Neural progenitor cell (in vitro differentiated cells): ENCODE measurements at places on chromosomes 12 and 14. TPM values are rescaled to one million over a fixed set of nuclear protein-coding genes. Genes with fewer than 3 reads are reported as not detected.
A peak's percentile ranks its signal among the peaks of the same experiment; 100 is the strongest.

The SMIM10L1 gene
- total RNA-seq = 11.6 and 16.3 TPM in 2 replicates

The PZP gene
- total RNA-seq = not detected in 2 replicates

The APOLD1 gene
- total RNA-seq = 7.4 and 11.8 TPM in 2 replicates

The LMNTD1 gene
- total RNA-seq = not detected in 2 replicates

The TAS2R14 gene
- 4.1 and 7.0 TPM in 2 replicates for total RNA-seq

The TMCC3 gene
- 7.2 and 9.5 TPM in 2 replicates for total RNA-seq

The ERH gene
- total RNA-seq = 252 and 337 TPM in 2 replicates

DNA sequence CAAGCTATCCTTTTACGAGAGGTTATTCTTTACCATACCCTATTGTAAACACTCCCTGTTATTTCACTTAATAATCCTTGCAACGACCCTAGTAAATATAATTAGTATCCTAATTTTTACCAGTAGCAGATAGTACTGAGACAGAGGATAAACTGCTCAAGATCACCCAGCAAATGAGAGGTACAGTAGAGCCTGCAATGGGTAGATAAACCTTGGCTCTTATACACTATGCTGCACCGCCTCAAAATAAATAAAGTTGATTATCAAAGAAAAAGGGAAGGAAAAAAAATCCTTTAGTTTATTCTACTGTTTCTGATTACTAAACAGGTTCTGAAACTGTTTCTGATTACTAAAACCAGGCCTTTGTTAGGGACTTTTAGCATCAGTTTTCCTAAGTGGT, 22.5 kb downstream of the YBX3 start:
- H3K27me3 ChIP-seq = no peaks in the 10 kb centered on the region
- H3K27ac ChIP-seq = no peak overlapping the region
- no peaks in the 10 kb centered on the region for H3K4me1 ChIP-seq
- H3K36me3 ChIP-seq = peaks cover 36% of the 10 kb centered on the region
- DNase-seq = no peak

GRCh38 chr12:126830778-126831680, 1435.9 kb upstream of the TMEM132C start:
- H3K27me3 ChIP-seq = peaks cover 11% of the 10 kb centered on the region
- no peak overlapping the region for H3K4me3 ChIP-seq
- no peaks in the 10 kb centered on the region for H3K4me1 ChIP-seq
- H3K36me3 ChIP-seq = no peaks in the 10 kb centered on the region
- no peak for DNase-seq
- no peak overlapping the region for H3K27ac ChIP-seq

GRCh38 chr12:70443062-70443673, 77.1 kb downstream of the KCNMB4 start:
- H3K27ac ChIP-seq = no peak overlapping the region
- H3K36me3 ChIP-seq = no peaks in the 10 kb centered on the region
- H3K4me3 ChIP-seq = no peak overlapping the region
- no peaks in the 10 kb centered on the region for H3K27me3 ChIP-seq
- no peak for DNase-seq

GRCh38 chr12:48681399-48681709, 684 bp downstream of the KANSL2 start:
- no peak for DNase-seq
- H3K27me3 ChIP-seq = peaks cover 10% of the 10 kb centered on the region
- peaks cover 24% of the 10 kb centered on the region for H3K4me1 ChIP-seq

DNA sequence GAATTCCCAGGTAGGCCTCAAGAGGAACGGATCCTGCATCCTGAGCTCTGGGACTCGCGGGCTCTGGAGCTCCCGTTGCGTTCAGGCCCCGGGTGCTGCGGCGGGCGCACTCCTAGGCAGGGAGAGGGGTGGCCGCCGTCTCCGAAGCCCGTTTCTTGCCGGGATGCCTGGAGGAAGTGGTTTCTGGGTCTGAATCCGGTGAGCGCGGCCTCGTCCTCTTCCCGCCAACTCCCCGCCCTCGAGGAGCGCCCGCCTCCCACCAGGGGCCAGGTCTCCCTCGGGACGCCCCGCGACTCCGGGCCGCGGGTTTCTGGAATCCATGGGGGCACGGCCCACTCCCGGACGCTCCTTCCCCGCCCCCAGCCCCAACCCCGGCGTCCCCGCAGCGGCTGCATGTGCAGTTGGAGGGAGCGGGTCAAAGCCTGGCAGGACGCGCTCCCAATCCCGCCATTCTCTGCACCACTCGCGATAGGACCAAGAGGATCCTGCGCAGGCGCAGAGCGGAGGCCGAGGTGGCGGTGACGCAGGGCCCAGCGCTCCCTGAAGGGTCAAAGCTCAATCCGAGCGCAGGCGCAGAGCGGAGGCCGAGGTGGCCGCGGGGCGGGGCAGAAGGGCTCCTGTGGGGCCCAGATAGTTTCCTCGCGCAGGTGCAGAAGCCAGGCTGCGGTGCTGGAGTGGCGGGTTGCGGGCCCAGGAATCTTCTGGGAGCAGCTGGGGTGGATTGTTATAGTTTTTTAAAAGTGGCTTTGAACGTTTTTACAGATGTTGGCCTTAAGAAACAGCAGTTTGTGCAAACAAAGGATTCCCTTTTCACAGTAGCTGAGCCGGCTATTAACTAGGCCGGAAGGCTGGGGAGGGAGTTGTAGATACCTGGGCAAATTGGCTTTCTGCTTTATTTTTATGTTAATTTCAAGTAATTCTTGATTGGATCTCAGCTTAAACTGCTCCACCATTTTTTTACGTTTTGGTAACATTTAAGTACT, 796.4 kb downstream of the AACS start:
- H3K4me3 ChIP-seq = no peak overlapping the region
- H3K27ac ChIP-seq = no peak overlapping the region
- H3K4me1 ChIP-seq = peaks cover 3% of the 10 kb centered on the region
- no peaks in the 10 kb centered on the region for H3K27me3 ChIP-seq

GRCh38 chr14:104386151-104386841, 193.3 kb upstream of the C14orf180 start:
- no peak overlapping the region for H3K4me3 ChIP-seq
- peaks cover 28% of the 10 kb centered on the region for H3K4me1 ChIP-seq
- no peaks in the 10 kb centered on the region for H3K36me3 ChIP-seq
- no peak for DNase-seq
- H3K27me3 ChIP-seq = no peaks in the 10 kb centered on the region

GRCh38 chr12:77992760-77993159, 162.1 kb downstream of the NAV3 start:
- no peaks in the 10 kb centered on the region for H3K27me3 ChIP-seq
- H3K4me1 ChIP-seq = no peaks in the 10 kb centered on the region
- H3K27ac ChIP-seq = no peak overlapping the region

DNA sequence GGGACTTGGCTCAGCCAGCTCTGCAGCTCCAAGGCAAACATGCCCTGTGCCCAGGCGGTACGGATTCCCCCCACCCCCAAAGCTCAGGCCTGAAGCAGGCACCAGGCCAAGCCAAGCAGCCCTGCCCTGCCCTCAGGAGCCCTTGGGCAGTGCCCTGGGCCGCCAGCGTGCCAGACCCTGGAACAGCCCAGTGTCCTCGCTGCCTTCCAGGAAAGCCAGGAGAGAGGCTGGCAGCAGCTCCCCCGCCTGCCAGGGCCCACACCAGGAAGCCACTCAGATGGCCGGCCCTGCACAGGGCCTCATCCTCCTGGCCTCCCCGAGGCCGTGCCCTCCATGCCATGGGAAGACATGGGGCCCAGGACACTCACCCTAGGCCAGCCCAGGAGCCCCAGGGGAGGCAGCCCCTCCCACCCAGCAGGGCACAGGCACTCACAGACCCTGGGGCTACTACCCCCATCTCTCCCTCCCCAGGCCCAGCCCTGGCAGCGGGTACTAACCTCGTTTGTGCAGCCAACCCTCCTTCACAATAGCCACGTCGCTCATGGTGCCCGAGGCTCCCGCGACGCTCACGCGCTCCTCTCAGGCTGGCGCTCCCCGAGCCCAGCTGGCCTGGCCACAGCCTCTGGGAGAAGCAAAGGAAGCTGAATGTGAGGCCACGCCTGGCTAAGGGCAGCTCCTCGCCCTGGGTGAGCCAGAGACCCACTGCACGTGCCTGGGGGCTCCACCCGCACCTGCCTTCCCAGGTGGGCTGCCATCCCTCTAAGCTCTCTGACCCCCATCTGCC, 3.3 kb downstream of the AKT1 start:
- H3K4me3 ChIP-seq = no peak overlapping the region
- no peak for DNase-seq
- H3K27me3 ChIP-seq = peaks cover 16% of the 10 kb centered on the region
- H3K36me3 ChIP-seq = no peaks in the 10 kb centered on the region

DNA sequence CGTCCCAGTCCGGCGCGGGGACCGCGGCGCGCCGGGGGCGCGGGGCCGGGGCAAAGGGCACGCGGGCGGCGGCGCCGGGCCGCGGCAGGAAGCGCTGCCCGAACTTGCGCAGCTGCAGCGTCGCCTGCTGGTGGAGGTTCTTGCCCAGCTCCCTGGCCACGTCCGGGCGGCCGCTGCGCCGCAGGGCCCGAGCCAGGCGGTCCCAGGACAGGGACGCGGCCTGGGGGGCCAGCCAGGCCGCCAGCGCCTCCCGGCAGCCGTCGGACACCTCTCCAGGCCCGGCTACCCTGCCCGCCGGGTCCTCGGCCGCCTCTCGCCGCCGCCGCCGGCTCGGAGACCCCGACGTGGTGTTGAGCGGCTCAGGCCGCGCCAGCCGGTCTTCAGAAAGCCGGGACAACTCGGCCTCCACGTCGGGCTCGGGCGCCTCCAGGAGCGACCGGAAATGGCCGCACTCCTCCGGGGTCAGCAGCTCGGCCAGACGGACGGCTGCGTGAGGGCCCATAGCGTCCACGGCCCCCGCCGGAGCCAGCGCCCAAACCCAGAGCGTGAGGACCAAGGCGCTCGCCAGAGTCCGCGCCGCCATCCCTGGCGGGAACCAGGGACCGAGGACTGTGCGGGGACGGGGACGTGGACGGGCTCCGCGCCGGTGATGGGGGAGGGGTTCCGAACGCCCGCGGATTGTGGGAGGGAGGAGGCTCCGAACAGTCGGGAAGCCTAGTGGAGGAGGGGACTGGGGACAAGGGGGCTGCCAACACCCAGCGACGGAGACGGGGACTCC, 34.0 kb downstream of the FIGNL2 start:
- peaks cover 31% of the 10 kb centered on the region for H3K27me3 ChIP-seq
- H3K4me3 ChIP-seq = peak overlapping the region; percentile 60
- no peak overlapping the region for H3K27ac ChIP-seq
- no peaks in the 10 kb centered on the region for H3K4me1 ChIP-seq
- no peaks in the 10 kb centered on the region for H3K36me3 ChIP-seq

DNA sequence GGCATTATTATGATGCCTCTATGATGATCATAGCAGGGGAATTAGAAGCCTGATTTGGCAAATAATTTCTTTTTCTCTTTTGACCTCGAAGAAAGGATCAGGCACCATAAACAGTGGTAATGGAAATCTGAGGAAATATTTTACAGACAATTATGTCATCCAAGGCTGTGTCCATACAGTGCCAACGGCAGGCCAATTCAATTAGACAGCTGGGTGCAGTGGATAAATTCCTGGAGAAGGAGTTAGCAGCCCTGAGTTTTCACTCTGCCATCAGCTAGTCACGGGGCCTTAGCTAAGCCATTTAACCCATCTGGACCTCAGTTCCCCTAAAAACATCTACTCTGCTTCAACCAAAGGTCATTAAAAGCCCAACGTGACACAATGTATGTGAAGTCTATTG, 4.1 kb downstream of the TPH2 start:
- no peak for DNase-seq
- H3K36me3 ChIP-seq = no peaks in the 10 kb centered on the region
- H3K27me3 ChIP-seq = no peaks in the 10 kb centered on the region
- H3K4me1 ChIP-seq = peaks cover 21% of the 10 kb centered on the region

GRCh38 chr12:27290501-27291168, 42.0 kb upstream of the BMAL2 start:
- no peak for DNase-seq
- H3K36me3 ChIP-seq = no peaks in the 10 kb centered on the region
- H3K27me3 ChIP-seq = no peaks in the 10 kb centered on the region
- H3K27ac ChIP-seq = no peak overlapping the region

DNA sequence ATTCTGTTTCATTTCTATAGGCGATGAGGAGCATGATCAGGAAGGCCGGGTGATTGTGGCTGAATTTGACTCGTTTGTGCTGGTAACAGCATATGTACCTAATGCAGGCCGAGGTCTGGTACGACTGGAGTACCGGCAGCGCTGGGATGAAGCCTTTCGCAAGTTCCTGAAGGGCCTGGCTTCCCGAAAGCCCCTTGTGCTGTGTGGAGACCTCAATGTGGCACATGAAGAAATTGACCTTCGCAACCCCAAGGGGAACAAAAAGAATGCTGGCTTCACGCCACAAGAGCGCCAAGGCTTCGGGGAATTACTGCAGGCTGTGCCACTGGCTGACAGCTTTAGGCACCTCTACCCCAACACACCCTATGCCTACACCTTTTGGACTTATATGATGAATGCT, 1.9 kb downstream of the APEX1 start:
- H3K4me3 ChIP-seq = no peak overlapping the region
- peaks cover 7% of the 10 kb centered on the region for H3K36me3 ChIP-seq
- DNase-seq = no peak
- peaks cover 9% of the 10 kb centered on the region for H3K4me1 ChIP-seq

- no peak for DNase-seq
- H3K4me1 ChIP-seq = peaks cover 20% of the 10 kb centered on the region
- H3K36me3 ChIP-seq = peaks cover 5% of the 10 kb centered on the region
- H3K27me3 ChIP-seq = peaks cover 5% of the 10 kb centered on the region
- no peak overlapping the region for H3K27ac ChIP-seq
- H3K4me3 ChIP-seq = peak overlapping the region; percentile 60
Measured at GRCh38 chr14:73492043-73492552, 1.4 kb downstream of the RIOX1 start.

- DNase-seq = no peak
- H3K27ac ChIP-seq = no peak overlapping the region
- peaks cover 15% of the 10 kb centered on the region for H3K4me1 ChIP-seq
- H3K4me3 ChIP-seq = no peak overlapping the region
- H3K36me3 ChIP-seq = no peaks in the 10 kb centered on the region
Measured at GRCh38 chr14:68919129-68919927, 59.8 kb downstream of the ACTN1 start.
